ENCODE measurements at places on chromosomes 7 and 10.

- DNase-seq = no peak
Measured at GRCh38 chr7:47647181-47647917, 65.4 kb upstream of the TNS3 start.

DNA sequence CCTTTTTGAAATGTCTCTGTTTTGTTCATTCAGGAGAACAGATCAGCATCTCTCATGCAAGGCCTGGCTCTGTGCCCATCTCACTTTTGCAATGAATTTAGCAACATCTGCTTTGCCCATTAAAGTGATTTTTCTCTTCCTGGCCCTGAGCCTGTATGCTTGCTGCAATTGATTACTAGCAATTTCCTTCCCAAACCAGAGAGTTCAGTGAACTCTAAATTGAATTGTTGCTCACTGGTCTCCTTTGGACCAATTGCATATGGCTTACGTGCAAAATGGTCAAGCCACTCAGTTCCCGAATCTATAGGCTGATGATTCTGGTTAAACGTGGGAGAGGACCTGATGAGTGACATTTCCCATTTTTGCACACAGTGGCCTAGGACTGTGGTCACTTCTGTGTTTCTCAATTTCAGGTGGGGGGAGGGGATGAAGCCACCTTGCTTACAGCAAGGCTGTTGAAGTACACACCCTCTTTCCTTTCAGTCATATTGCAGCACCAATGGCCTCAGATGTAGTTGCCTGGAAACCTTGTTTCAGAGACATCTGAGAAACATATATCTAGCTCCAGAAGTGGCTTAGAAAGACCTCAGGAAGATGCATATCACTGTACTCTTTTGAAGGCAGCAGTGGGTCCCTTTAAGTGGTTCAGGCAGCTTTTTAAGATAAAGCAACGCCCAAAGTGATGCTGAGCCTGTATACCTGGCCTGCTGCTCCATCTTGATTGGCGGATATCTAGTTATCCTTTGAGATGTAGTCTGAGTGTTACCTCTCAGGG lies 201.4 kb downstream of the PTEN start:
- no peak for DNase-seq

DNA sequence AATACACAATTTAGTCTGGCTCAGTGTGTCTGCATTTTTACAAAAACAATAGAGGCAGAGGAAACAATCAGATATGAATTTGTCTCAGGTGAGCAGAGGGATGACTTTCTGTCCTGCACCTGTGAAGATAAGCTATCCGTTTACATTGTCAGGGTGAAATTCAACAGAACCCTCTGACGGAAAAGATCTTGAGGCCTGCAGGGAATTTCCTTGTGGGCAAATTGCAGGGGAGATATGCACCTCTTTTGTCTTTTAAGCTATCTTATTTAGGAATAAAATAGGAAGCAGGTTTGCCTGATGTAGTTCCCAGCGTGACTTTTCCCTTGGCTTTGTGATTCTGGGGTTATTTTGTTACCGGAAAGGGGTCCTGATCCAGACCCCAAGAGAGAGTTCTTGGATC lies 325.1 kb downstream of the GALNT17 start:
- no peak for DNase-seq

DNA sequence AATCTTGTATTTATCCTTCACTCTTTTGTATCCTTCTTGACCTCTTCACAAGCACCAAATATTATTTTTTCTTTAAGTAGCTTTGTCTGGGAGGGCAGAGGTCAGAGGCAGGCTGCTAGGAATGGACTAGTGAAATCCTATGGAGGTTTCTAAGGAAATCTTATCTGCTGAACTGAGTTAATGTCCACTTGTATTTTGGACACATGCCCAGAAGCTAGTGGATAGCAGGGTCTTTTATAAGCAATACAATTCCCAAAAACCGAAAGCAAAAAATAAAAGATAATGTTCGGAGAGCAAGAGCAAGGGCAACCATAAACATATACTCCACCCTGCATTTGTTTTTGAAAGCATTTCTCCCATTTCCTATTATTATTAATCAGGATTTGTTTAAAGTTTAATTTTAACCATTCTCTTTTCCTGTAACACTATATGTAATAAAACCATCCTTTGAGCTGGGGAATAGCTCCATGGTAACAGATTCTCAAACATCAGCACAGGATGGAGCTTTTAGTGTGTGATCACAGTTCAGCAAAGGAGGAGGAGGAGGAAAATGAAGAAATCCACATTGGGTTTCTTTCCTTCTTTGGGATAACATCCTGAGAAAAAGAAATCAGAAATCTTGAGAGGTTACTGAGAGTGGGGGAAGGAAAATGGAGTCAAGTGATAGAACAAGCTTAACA lies 328.2 kb upstream of the LRRN3 start:
- DNase-seq = no peak

DNA sequence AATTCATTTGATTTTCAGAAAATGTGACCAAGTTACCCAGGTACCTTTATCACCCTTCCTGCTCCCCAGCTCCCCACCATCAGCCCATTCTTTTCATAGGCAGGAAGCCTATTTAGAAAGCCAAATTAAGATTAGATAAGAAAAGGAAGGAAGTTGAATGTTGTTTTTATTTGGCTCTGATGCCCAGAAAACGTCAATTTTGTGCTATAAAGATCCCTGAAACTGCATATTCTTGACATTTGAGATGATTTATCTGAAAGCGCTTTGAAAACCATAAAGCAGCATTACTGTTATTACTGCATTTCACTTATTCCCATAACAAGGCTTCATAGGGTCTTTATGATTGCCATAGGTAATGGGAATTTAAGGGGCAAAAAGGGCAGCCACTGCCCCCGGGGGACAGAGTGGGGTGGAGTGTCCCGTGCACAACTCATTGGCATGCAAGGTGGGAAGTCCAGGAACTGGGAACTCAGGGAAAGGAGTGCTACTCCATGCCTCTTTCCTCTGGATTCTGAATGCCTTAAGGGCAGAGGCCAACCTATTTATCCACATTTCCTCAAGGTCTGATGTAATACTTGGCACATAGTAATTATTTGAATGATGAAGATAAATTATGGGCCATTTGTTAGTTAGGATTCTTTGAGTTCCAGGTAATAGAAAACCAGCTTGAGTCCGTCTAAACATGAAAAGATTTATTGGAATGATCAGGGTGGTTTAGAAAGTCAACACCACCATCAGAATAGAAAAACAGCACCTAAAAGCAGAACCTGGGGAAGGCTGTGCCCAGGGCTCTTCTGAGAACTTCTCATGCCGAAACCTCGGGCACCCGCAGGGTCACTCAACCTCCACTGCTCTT lies 100.6 kb upstream of the ELMO1 start:
- DNase-seq = no peak

DNA sequence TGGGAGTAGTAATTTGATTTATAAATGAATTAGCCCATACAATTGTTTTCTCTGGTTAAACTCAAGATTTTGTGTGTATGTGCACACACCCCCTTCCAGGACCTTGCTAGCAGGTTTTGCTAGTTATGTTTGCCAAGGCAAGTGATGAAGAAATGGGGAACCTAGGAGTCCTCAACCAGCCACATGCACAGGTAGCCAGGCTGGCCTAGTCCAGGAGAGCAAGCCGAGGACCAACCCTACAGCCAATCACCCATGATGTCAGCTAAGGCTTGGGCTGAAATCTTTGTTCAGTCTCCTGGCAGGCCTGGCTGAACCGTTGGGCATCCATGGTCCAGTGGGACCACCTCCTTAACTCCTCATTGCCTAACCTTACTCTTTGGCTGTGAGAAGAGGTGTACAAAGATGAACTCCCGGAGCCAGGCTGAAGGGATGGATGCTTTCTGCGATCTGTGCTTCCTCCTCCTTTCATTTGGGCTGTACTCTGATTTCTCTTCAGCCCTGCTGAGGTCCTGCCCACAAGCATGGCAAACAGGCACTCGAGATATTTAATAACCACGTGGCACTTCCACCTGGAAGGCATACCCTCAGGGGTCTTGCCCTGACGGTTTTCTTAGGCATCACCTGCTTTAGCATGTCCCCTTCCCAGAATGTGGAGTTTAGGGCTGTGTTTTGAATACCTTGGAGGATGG lies 22.1 kb downstream of the HNRNPA2B1 start:
- no peak for DNase-seq

DNA sequence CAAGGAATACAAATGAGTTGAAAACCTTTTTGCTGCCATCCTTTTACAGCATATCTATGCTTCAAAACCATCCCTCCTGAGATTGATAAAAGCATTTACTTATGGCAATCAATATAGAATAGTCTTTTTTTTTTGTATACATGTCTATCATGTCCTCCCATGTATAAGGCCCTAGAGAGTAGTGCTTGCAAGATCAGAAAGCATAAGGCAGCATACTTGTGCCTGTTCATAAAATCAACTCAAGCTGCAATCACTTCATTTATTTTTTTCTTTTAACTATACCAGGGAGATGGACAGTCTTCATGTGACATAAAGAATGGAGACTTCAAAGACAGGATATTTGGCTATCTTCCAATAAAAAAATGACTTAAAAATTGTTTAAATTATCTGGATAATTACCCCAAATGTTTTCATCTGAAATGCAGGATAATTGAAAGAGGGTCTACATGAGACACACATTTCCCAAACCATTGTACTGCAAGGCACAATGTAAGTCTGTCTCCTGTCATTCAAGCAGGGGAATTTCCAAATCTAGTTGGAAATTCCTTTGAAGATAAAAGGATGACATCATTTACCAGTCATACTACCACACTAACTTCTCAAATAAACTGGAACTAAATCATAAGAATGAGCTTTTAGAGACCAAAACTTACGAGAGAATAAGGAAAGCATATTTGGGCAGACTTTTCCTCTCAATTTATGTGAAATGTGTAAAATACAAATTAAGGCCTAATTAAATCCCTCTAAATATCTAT lies 22.5 kb downstream of the LRRN3 start:
- no peak for DNase-seq

GRCh38 chr10:102426803-102427287 lies 5.5 kb downstream of the CUEDC2 start:
- DNase-seq = no peak

Measured in DMS 273 treated with DMSO at 0.1 percent for 48 hours (cell line).